ENCODE measurements at places on chromosomes 6 and 20.
A peak's percentile ranks its signal among the peaks of the same experiment; 100 is the strongest.

- DNase-seq: peak; percentile 86
These were observed at the start of gene EPHA7 for GRCh38 chr6:93419304-93420162. Gene EPHA7, minus strand, starts transcription at chr6:93419559. Its CDS starts 218 bp downstream, at chr6:93419341.

- peak; percentile 64 for DNase-seq
These were observed 85.4 kb downstream of the SOX4 start for GRCh38 chr6:21678990-21679389.

GRCh38 chr20:3686867-3687321, 5.1 kb upstream of the ADAM33 start:
- peak; percentile 89 for DNase-seq

GRCh38 chr20:54608039-54608745, 132.8 kb downstream of the DOK5 start:
- DNase-seq: no peak

GRCh38 chr6:70409216-70409615, 4.1 kb upstream of the FAM135A start:
- DNase-seq: no peak

DNA sequence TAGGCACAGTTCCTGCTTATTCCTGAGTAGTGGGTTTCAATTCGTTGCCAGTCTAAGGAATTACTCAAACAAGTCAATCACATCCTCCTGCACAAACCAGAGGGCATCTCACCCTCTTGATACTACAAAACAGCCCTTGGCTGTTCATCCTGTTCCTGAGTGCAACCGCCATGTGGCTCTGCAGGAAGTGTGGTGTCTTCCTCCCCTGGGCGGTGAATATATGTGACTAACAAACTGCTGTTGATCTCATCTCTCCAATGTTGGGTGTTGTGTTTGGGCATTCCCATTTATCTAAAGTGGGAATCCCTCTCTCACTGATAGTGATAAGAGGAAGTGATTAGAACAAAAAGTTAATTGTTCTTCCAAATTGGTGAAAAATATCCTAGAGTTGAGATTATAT, 163.0 kb downstream of the TBX18 start:
- DNase-seq: no peak

- peak; percentile 19 for DNase-seq
These were observed 4.1 kb downstream of the SH3BGRL2 start for GRCh38 chr6:79635232-79635543.

- peak; percentile 77 for DNase-seq
These were observed 383.3 kb upstream of the CITED2 start for GRCh38 chr6:139757784-139758183.

Data from fibroblast of skin of scalp (primary cell).